Activated CD4-positive, alpha-beta T cell treated with anti-CD3 and anti-CD28 coated beads for 48 hours (primary cell): ENCODE measurements at places on chromosomes 1 and 21.

DNA sequence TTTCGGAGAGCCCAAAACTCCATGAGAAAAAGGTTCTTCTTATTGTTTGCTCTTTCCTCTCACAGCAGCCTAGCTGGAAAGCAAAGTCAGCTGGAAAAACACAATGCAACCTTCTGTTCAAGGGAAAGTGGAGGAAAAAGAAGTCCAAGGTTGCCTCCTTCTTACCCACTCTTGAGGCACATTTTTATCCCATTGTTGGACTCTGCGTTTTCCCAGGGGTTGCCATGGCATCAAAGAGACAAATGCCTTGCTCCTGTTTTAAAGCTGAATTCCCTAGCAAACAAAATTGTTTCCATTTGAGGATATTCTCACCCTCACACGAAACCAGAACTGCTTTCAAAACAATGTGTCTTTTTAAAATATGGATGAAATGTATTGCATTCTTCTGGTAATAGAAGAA lies 45.1 kb upstream of the PALMD start:
- no peak for DNase-seq

- DNase-seq = no peak
Observed at GRCh38 chr1:241637604-241638003, 2.6 kb downstream of the CHML start.

GRCh38 chr1:30697571-30698376 lies 25.6 kb downstream of the MATN1 start:
- DNase-seq = no peak

DNA sequence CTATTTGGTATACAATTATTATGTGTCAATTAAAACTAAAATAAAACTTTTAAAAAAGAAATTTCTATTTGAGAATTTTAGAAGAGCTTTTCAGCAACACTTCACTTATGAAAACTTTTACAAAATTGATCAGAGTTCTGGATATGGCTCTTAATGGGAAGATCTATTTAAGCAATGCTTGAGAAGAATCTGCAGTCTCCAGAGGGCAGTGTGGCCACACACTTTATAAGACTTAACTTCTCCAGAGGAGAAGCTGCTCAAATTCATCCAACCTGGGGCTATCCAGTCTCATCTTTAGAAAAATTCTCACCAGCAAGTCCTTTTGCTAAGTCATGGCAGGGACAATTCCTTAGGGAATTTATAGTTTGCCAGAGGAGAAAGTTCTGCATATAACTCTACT lies 25.2 kb upstream of the AGO1 start:
- no peak for DNase-seq

DNA sequence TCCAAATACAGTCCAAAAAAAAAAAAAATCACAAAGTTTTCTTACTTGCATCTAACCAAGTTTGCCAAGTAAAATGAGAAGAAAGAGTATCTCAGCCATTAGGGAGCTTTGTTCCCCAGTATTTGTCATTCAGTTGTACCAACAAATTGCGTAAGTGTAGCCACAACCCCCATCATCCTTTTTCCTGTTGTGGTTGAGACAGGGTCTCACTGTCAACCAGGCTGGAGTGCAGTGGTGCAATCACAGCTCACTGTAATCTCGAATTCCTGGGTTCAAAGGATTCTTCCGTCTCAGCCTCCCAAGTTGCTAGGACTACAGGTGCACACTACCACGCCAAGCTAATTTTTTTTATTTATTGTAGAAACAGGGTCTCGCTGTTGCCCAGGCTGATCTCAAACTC lies 9.5 kb downstream of the STX6 start:
- DNase-seq = no peak

DNA sequence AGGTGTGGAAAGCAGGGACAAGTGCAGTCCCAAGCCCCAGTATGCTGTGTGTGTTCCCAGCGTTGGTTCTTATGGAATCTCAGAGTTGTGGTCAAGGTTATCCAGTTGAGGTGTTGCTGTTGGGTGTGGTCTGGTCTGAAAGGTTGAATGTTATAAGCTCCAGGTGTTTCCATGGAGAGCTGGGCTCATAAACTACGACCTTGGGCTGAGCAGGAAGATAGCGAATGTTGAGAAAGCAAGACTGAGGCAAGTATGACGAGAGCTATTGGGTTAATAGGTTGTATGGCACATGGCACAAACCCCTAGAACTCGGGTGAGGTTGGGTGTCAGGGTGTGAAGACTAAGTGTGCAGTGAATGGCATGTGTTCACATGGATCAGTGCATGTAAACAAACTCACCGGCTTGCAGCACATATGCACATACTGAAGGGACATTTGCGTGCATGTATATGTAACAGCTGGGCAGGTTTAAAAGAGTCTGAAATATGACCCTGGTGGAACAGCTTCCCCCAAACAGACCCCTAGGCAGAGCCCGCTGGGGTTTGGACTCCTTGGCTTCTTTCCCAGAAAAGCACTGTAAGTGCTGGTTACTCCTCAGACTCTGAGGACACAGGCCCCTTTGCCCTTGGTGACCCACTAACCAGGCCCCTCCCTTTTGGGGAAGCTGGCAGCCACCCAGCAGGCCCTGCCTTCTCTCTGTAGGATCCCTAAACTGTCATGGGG lies 117.5 kb downstream of the NAV1 start:
- DNase-seq = no peak

DNA sequence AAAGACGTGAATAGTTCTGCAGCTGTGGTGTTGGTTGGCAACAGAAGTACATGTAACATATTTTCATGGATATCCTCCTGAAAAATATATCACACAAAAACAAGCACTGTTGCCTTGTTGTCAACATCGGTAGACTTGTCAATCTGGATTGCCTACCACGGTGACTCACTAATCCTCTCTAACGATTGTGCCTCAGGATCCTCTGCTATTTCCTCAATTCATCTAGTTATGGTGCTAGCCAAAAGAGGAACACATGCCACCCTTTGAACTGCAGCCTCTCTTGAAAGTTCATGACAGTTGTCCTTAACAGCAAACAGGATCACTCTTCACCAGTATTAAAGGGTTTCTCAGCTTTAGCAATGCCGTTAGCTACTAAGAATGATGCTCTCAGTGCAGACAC lies 25.7 kb downstream of the RASAL2 start:
- no peak for DNase-seq

GRCh38 chr21:35037384-35037765 lies 11.7 kb downstream of the RUNX1 start:
- no peak for DNase-seq

- no peak for DNase-seq
Observed at GRCh38 chr1:80973101-80973500, 827.6 kb upstream of the ADGRL2 start.

DNA sequence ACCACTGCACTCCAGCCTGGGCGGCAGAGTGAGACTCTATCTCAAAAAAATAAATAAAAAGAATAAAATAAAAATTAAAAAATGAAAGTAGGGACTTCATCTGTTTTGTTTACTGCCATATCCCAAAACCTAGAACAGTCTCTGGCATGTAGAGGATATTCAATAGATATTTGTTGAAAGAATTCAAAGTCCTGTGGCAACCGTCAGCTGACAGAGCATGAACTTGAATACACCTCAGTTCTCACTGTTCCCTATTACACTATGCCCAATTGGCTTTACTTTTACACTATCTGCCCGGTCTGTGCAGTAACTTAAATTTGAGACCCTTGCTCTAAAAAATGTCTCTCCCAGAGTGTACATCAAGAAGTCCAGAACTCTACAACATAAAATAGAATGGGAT lies 46.2 kb downstream of the PRDX6 start:
- DNase-seq = no peak

DNA sequence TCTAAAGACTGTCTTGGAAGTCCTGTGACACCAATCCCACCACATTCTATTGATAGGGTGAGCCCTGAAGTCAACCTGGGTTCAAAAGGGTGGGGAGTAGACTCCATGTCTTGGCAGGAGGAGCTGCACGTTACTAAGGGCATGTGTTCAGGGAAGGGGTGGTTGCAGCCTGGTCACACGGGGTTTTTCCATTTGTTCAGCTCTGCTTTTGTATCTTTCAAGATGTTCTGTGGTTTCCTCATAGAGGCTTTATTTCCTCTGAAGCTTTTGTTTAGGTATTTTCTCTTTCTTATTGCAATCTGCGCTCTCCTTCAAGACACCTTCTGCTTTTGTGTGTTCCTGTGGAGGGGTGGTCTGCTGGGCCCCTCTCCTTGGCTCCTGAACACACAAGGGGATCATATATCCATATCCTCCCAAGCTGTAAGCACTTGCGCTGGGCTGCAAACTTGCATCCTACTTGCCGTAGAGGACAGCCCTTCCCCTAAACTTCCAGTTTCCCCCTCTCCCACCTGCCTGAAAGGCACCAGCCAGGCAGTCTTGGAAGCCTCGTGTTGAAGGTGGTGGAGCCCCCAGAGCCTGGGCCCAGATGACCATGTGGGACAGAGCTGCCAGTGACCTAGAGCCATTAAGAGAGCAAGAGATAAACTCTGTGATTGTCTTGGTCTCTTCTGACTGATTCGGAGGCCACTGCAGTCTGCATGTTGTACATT lies 62.5 kb upstream of the TRAPPC10 start:
- DNase-seq = no peak

GRCh38 chr1:188426561-188426960 lies 1597.8 kb downstream of the PLA2G4A start:
- DNase-seq = no peak

DNA sequence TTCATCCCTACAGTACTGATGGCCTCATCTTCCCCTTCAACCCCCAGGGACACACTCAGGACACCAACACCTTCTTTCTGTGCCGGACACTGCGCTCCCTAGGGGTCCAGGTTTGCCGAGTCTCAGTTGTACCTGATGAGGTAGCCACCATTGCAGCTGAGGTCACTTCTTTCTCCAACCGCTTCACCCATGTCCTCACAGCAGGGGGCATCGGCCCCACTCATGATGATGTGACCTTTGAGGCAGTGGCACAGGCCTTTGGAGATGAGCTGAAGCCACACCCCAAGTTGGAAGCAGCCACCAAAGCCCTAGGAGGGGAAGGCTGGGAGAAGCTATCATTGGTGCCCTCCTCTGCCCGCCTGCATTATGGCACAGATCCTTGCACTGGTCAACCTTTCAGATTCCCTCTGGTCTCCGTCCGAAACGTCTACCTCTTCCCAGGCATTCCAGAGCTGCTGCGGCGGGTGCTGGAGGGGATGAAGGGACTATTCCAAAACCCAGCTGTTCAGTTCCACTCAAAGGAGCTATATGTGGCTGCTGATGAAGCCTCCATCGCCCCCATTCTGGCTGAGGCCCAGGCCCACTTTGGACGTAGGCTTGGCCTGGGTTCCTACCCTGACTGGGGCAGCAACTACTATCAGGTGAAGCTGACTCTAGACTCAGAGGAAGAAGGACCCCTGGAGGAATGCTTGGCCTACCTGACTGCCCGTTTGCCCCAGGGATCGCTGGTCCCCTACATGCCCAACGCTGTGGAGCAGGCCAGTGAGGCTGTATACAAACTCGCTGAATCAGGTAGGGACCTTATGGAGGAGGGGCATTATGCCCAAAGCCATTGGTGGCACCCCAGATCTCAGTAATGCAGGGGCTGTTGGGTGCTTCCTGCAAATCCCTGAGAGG lies 5.1 kb upstream of the LENEP start:
- DNase-seq = no peak

DNA sequence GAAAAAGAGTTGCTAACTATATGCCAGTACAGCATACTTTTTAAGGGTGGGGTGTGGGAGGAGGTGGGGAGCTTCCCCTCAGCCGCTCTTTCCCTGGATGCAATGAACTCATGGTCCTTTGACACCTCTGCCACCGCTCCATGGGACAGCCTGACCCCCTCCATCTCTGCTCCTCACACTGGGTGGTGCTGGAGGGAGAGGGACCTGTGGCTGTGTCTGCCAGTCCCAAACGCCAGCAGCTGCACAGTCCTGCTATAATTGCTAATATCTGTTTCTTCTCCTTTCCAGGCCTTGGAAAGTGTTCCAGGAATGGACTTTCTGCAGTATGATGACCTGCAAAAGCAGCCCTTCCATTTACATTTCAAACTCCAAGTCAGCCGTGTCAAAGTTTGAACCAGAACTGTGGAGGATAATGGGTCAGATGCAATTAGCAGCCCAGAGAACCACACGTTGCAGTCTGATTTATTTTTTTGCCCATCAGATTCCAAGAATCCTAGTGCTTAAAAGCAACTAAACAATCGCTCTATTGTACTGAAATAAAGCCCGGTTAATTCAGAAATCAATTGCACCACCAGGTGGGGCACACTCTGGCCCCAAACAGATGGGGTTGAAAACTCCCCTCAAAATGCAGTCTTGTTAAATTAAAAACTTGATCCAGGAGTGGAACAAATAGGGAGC lies 160.7 kb upstream of the LMO4 start:
- DNase-seq = no peak

DNA sequence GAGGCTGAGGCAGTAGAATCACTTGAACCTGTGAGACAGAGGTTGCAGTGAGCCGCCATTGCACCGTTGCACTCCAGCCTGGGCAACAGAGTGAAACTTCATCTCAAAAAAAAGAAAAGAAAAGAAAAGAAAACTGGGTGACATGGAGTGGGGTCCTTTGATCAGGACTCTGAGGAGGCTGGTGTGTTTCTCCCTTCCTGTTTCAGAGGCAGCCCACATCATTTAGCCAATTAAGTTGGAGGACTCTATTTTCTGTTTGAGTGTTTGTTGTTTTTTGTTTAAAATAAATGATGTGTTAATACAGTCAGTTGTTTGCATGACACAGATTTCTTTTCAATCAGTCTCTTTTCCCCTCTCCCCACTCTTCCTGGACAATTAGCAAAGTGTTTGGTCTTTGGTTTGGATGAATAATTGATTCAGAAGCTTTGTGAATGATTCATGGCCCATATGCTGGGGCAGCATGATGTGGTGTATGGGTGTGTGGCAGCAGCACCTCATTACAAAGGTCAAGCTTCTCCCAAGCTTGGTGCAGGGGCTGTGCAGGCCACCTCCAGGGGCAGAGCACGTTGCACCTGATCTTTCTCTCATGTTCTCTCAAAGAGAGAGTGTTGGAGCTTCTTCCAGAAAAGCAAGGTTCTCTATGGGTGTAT lies 48.8 kb downstream of the CACNA1E start:
- DNase-seq = no peak

- no peak for DNase-seq
Observed at GRCh38 chr1:241817331-241817792, 30.6 kb upstream of the EXO1 start.

GRCh38 chr1:168396508-168396907 lies 115.8 kb downstream of the TBX19 start:
- DNase-seq = no peak

- DNase-seq = no peak
Observed at GRCh38 chr1:228992044-228992443, 256.8 kb downstream of the RHOU start.

DNA sequence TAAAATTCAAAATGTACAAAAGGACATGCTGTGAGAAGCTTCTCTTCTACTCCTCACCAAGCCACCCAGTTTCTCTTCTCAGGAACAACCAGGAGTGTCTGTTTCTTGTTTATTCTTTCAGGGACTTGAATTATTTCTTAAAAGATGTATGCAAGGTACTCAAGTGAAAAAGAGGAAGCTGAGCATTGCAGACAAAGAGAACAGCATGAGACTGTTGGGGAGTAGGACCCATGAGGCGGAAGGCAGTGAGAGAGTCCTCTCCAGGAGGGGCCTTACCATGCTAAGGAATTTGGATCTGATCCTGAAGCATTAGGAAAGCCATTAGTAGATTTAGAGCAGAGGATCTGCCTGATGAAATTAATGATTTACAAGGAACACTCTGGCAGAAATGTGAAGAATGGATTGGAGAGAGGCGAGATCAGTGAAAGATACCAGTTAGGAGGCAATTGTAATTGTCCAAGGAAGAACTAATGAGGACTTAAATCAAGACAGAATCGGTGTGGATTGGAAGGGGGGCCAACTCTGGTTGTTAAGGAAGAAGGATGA lies 14.7 kb upstream of the SSX2IP start:
- DNase-seq = no peak
